ENCODE measurements at places on chromosomes 1 and 21.

DNA sequence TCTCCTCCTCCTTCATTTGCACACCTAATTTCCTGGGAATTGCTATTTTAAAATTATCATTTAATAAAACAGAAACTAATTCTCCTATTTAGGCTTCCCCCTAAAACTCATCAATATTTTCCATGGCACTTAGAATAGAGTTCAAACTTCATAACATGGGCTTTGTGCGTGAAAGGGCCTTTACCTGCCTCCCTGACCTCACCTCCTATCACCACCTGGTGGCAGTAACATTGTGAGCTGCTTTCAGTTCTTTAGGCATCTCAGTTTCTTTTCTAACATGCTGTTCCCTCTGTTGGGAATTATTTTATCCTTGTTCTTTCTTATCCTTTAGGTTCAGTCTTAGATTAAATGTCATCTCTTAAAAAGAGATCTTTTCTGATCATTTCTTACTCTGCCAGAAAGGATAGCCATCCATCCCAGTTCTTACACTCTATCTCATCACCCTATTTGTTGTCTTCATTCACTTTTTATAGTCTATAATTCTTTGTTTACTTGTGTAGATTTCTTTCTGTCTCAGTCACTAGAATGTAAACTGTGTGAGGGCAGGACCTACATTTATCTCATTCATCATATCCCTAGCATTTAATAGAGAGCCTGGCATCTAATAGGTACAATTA lies 133.8 kb upstream of the KIAA1614 start:
- H3K27ac ChIP-seq: no peak overlapping the region
- no peaks in the 10 kb centered on the region for H3K4me1 ChIP-seq
- H3K27me3 ChIP-seq: no peaks in the 10 kb centered on the region
- no peaks in the 10 kb centered on the region for H3K36me3 ChIP-seq
- H3K4me3 ChIP-seq: no peak overlapping the region

DNA sequence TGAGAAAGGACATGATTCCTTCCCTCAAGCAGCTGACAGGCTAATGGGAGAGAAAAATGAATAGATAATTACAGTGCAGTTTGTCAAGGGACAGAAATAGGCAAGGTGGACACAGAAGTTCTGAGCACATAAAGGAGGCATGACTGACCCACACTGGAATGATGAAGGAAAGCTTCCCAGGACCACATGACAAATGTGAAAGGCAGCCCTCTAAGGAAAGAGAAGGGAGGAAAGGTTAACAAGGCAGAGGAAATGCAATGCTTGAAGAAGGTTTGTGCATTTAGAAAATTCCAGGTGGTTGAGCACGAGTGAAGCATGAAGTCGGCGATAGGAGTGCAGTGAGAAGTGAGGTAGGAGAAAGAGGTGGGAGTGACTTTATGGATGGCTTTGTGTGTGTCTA lies 37.4 kb downstream of the LAMC2 start:
- no peaks in the 10 kb centered on the region for H3K36me3 ChIP-seq
- no peak for DNase-seq
- H3K27me3 ChIP-seq: no peaks in the 10 kb centered on the region
- no peaks in the 10 kb centered on the region for H3K4me1 ChIP-seq

- no peak for DNase-seq
- no peaks in the 10 kb centered on the region for H3K4me1 ChIP-seq
Observed at GRCh38 chr1:91151702-91152101, 129.9 kb upstream of the ZNF644 start.

GRCh38 chr1:168019407-168019806 lies 82.5 kb upstream of the MPC2 start:
- H3K27ac ChIP-seq: no peak overlapping the region
- H3K36me3 ChIP-seq: no peaks in the 10 kb centered on the region
- DNase-seq: no peak
- H3K4me3 ChIP-seq: no peak overlapping the region
- H3K27me3 ChIP-seq: no peaks in the 10 kb centered on the region
- H3K4me1 ChIP-seq: no peaks in the 10 kb centered on the region

DNA sequence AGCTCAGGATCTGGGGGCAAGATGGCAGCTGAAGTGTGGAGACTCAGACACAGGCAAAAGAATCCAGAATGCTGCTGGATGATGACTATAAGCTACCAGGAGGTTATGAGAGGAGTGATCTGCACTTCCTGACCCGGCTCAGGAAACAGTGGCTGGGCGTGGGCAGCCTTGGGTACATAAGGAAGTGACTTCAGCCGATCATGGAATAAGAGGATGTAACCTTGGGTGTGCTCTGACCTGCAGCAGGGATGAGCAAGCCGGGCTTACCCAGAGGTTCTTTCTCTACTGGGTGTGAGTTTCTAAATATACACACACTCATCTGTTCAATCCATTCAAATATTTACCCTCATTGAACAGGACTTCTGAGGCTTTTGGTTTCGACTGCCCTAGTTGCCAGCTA lies 62.7 kb downstream of the CD34 start:
- H3K36me3 ChIP-seq: no peaks in the 10 kb centered on the region
- no peak overlapping the region for H3K4me3 ChIP-seq
- H3K27me3 ChIP-seq: no peaks in the 10 kb centered on the region
- H3K27ac ChIP-seq: peak overlapping the region; percentile 74
- no peak for DNase-seq

DNA sequence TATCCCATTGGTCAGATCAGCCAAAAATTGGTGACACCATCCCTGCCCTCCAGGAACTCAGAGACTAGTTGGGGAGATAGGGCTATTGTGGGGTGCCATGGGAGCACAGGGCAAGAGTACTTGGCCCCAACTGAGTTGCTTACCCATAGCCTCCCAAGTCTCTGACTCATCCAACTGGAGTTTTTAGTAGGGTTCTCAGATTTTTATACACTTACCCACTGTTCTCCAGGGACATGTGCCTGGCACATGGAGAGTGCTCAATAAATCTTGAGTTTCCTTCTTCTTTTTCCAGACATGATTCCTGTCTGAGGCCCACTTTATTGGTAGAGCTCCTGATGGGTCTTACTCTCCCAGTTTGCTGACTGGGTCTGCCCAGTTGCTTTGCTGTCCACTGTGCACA lies 56.7 kb downstream of the OVGP1 start:
- no peak overlapping the region for H3K27ac ChIP-seq
- H3K36me3 ChIP-seq: no peaks in the 10 kb centered on the region
- peaks cover 4% of the 10 kb centered on the region for H3K27me3 ChIP-seq
- H3K4me1 ChIP-seq: no peaks in the 10 kb centered on the region
- no peak for DNase-seq

- H3K36me3 ChIP-seq: no peaks in the 10 kb centered on the region
- no peak overlapping the region for H3K27ac ChIP-seq
- no peak overlapping the region for H3K4me3 ChIP-seq
- no peaks in the 10 kb centered on the region for H3K27me3 ChIP-seq
Observed at GRCh38 chr1:199669916-199670315, 357.6 kb upstream of the NR5A2 start.

DNA sequence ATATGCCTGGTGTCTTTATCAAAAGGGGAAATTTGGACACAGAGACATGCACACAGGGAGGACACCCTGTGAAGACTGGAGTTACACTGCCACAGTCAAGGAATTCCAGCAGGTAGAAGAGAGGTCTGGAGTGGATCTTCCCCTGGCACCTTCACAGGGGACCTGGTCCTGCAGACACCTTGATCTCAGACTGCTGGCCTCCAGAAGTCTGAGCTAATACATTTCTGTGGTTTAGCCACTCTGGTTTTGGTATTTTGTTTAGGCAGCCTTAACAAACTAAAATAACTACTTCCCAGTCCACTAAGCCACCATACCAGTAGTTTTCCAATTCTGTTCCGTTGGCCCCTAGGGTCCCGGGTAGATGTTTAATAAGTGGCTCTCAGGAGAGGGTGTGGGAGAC lies 164.7 kb downstream of the SETD4 start:
- no peaks in the 10 kb centered on the region for H3K4me1 ChIP-seq
- no peak overlapping the region for H3K27ac ChIP-seq
- DNase-seq: no peak
- H3K27me3 ChIP-seq: no peaks in the 10 kb centered on the region

DNA sequence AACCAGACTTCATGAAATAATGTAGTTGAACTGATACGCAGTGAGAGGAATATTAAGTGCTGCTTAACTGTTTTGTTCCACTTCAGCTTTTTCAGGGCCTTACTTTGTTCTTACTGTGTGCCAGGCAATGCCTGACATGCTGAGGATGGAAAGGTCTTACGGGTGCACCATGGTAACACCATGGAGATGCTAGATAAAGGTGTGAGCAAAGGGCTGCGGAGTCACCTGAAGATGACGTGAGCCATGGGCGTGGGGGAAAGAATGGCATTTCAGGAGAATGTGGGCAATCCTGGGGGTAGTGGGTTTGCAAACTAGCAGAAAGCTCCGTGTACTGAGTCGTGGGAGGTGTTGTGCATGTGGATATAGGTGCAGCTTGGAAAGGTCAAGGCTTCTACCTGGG lies 27.3 kb downstream of the MAN1C1 start:
- no peaks in the 10 kb centered on the region for H3K27me3 ChIP-seq
- H3K4me3 ChIP-seq: no peak overlapping the region
- no peaks in the 10 kb centered on the region for H3K36me3 ChIP-seq
- peaks cover 11% of the 10 kb centered on the region for H3K4me1 ChIP-seq
- DNase-seq: no peak
